Forelimb muscle (tissue), 1 donor: ENCODE measurements at places on chromosomes 5 and 9.

DNA sequence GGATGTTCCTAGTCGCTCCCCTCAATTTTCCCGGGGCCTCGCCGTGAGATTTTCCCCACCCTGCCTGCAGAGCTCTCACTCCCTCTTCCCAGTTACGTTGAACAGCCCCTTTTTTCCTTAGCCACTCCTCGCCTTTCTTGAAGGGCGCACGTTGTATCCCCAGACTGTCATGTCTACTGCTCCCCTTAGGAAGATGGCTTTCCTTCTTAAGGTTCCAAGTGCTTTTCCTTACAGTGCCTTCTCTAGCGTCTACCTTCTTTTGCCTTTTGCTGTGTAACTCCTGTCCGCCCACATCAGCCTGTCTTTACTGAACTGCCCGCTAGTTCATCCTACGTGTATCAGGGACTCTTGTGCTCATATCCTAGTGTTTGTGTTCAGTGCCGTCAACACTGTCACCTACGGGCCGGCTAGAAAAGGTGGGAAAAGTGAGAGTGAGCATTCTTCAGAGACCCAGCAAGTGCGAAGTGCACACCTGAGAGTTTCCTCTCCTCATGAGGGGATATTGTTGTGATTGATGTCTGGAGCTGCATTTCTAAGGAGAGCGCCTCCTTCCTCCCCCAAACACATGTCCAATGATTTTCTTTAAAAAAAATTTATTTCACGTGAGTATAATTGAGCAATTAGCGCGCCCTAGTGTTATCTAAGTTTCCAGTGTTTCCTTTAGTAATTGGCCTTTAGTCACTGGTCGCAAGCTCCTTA lies 764 bp downstream of the CAMLG start:
- no peak for DNase-seq

DNA sequence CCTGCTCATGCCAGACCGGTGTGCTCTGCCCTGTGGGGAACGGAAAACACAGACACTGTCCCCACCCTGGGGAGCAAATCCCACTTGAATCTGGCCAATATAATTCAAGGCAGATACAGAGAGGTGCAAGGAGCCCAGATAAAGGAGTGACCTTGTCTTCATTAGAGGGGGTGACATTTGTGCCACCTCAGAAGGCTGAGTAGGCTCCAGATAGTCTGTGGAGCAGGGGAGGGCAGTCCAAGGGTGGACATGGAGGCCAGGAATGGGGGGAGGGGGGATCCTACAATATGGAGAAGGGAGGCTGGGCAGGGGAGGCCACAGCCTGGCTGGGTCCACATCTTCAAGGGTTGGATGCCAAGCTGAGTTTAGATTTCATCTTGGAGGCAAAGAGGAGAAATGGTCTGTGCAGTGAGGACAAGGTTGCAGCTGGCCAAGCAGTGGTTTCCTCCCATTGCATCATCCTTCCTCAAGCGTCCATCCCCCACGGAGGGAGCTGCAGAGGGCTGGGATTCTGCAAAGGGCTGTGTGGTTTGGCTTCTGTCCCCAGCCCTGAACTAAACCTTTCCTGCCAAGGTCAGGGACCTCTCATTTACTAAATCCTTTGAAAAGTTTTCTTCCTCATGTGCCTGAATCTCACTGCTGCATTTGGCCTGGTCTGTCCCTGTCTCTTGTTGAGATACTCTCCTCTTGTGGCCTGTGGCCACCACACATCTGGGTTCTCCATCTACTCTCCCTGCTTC lies 60.1 kb downstream of the GALNT12 start:
- DNase-seq: no peak

DNA sequence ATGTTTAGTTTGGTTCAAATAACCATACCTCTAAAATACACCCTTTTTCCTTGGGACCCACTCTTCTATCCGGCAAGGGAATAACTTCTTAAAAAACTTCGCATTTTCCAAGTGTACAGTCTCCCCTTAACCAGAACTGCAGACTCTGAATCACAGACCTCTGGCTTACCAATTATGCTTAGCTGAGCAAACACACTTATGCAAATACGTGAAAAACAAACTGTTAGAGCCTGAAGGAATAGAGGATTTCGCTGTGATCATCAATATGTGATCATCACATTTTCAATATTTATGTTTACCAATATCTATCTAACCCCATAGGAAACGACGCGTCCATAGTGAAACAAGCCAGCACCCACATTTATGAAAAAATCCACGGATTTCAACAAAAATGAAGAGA lies 1.3 kb downstream of the LPAR1 start:
- DNase-seq: no peak

- no peak for DNase-seq
Measured at GRCh38 chr5:173630724-173631365, 14.4 kb upstream of the BOD1 start.

DNA sequence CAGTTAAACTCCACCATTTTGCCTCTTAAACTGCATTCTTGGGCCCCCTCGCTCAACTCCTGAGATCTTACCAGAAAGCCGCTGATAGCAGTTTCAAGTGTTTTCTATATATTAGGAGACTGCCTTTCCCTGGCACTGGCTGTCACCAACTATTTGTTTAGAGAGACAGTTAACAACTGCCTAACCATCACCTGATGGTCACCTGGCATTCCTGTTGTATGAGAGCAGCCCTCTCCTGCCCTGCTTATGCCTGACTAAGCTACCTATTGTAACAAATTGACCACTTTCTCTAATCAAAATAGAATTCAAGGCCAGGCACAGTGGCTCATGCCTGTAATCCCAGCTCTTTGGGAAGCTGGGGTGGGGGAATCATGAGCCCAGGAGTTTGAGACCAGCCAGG lies 28.0 kb upstream of the SIL1 start:
- DNase-seq: no peak

DNA sequence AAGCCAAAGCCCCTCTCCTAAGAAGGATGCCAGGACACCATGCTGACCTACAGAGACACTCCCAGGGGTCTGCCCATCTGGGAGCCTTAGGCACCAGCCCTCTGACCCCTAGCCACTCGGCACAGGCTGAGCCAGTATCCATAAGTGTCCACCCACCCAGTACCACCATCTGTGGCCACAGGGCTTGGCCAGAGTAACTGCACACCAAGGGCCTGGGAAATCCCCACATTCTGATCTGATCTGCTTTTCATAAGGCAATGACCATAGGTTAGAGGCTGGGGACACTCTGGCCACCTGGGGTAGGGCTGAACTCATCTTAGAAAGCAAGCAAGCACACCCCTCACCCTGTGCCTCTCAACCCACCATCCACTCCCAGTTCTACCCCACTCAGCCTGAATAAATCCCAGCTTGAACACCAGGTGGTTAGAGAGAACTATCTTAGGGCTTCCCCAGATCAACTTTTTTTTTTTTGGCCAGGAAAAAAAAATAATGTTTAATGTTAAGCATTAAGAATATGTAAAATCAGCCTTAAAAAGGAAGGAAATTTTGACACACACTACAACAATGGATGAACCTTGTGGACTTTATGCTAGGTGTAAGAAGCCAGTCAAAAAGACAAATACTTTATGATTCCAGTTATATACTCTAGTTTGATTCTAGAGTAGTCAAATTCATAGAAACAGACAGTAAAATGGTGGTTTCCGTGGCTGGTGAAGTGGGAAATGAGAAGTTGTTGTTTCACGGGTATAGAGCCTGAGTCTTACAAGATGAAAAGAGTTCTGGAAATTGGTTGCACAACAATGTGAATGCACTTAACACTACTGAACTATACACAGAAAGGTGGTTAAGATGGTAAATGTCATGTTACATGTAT lies 6.2 kb downstream of the GNPDA1 start:
- DNase-seq: no peak

- no peak for DNase-seq
Measured at GRCh38 chr5:68683632-68684036, 410.2 kb upstream of the SLC30A5 start.

DNA sequence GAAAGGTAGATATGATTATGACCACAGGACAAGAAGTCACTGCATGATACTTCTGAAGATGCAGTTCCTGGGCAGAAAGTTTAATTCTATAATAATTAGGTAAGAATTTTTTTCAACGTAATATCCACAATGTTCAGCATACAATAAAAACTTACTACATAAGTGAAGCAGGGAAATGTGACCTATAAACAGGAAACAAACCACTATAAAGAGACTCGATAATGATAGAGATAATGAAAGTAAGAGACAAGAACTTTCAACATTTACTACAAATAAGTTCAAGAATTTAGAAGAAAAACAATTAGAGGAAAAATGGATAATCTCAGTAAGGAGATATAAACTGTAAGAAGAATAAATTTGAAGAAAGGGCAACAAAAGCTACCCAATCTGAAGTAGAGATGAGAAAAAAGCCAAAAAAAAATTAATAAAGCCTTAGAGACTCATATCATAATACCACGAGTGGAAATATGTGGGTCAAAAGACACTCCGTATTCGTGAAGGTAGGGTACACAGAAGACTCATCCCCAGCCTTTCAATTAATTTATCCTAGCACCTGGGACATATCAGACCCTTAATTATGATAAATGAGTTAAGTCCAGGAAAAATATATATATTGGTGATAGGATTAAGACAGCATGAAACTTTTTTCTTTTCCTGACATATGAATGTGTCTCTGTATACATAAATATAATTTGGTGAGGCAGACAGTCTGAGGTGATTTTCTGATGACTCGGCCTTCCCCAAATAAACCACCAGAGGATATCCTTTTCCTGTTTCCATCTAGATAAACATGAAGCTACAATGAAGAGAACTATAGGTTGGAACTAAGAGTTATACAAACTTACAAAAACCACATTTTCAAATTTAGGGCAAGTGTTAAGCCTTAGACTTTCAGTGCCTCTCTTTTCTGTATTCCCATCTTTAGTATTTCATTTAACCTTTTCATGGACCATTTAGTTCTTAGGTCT lies 120.4 kb downstream of the RAPGEF6 start:
- no peak for DNase-seq

DNA sequence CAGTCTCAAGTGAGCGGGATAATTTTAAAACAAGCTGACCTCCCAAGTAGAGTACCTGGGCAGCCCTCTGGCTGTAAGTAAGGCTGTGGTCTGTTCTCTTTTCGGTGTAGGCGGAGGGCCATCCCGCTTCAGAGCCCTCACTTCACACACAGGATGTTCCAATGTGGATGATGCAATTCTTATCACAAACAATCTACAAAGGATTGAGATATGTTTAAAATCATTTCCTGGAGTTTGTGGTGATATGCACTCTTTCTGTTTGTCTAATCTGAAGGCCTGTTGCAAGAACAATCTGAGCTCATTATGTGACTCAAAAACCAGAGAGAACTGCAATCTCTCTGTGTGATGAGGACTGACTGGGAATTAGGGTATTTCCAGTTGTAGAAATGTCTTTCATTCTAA lies 42.5 kb downstream of the ITGA2 start:
- DNase-seq: no peak

DNA sequence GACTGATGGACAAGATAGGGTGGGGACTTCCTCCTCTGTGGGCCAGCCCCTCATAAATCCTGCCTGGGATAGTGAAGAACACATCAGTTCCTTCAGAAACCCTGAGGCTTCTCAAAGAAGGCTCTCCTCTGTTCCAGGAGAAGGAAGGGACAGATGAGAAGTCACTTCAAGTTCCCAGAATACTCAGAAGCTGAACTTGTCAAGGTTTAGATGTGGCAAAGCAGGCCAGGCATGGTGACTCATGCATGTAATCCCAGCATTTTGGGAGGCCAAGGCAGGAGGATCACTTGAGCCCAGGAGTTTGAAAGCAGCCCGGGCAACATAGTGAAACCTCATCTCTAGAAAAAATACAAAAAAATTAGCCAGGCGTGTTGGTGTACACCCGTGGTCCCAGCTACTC lies 38.5 kb downstream of the STOM start:
- DNase-seq: no peak

- DNase-seq: no peak
Measured at GRCh38 chr9:33690143-33690933, 105.0 kb upstream of the PRSS3 start.

GRCh38 chr9:89458768-89459496 lies 39.0 kb downstream of the SEMA4D start:
- DNase-seq: no peak

GRCh38 chr9:82882138-82882537 lies 180.8 kb downstream of the RASEF start:
- DNase-seq: no peak

DNA sequence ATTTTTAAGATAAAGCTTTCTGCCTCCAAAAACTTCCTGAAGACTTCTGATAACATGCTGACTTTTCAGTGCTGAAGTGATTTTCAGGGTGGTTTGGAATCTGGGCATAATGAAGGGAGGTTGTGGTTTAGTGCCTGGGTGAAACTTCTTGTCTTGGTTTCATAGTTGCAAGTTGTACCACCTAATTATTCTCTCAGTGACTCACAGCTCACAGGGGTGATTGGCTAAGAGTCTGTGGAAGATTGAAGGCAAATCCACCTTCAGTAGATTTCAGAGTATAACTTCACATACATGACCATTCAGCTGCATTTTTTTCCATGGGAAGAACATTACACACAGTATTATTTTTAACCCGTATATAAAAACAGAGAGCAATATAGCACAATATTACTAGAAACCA lies 199.9 kb downstream of the PTTG1 start:
- DNase-seq: no peak

DNA sequence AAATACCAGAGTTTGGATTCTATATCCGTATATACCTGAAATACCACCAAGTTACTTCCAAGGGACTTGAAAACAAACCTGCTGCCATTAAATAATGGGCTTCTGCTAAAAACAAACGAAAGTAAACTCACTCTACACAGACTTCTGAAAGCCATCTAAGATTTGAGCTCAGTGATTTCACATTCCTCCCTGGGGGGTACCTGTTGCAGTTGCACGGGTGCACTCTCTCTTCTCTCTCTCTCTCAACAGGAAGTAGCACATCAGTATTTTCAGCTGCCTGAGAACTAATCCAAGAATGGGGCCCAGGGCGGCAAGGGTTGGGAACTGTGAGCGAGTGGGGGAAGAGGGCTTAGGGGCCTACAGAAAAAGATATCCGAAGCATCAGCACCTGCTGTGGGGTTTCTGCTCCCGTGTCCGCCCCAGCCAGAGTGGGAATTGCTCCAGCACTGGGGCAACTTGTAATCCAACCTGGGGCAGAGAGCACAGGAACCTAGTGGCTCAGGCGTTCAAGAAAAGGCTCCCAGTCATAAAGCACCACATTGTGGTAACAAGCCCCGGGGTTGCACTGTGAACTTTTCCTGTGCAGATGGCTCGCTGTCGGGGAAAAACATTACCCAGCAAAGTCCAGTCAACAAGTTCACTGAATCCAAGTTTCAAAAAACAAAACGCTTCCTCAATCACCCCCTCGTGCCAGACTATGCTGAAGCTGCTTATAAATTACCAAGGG lies 99.8 kb downstream of the EFNA5 start:
- DNase-seq: no peak

GRCh38 chr5:107450531-107450930 lies 220.2 kb downstream of the EFNA5 start:
- DNase-seq: no peak
